ENCODE measurements at places on chromosomes 4 and X.

DNA sequence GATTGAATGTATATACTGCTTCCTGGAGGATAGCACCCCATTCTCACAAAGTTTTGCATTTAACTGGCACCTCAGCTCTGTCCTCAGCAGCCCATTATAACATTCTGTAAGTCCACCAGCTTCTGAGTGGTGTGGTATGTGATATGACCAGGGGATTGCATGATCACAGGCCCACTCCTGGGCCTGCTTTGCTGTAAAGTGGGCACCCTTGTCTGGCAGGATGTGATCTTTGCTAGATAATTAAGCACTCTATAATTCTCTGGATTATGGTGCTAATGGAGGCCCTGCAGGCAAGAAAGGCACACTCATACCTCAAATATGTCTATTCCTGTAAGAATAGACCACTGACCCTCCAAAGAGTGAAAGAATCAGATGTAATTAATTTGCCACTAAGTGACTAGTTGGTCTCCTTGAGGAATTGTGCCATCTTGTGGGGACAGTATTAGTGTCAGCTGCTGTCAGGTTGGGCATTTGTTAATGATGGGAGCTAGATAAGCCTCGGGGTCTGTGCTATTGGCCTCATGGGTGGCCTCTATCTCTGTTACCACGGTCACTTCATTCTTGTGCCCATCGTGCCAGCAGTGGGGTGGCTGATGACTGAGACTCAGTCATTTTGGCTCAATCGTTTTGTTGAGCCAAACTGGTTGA is 2.2 kb upstream of the CFI start:
- peak; percentile 17 for DNase-seq

GRCh38 chr4:6773616-6774540 is 8.6 kb upstream of the KIAA0232 start:
- no peak for DNase-seq

- no peak for DNase-seq
Measured at GRCh38 chr4:146436423-146437162, 85.1 kb downstream of the SLC10A7 start.

DNA sequence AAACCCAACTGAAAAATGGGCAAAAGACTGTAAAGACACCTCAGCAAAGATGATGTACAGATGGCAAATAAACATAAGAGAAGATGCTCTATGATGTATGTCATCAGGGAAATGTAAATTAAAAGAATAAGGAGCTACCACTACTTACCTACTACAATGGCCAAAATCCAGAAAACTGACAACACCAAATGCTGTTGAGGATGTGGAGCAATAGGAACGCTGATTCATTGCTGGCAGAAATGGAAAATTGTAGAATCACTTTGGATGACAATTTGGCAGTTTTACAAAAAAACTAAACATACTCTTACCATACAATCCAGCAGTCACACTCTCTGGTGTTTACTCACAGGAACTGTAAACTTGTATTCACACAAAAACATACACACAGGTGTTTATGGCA is 222.3 kb upstream of the LDB2 start:
- no peak for DNase-seq

DNA sequence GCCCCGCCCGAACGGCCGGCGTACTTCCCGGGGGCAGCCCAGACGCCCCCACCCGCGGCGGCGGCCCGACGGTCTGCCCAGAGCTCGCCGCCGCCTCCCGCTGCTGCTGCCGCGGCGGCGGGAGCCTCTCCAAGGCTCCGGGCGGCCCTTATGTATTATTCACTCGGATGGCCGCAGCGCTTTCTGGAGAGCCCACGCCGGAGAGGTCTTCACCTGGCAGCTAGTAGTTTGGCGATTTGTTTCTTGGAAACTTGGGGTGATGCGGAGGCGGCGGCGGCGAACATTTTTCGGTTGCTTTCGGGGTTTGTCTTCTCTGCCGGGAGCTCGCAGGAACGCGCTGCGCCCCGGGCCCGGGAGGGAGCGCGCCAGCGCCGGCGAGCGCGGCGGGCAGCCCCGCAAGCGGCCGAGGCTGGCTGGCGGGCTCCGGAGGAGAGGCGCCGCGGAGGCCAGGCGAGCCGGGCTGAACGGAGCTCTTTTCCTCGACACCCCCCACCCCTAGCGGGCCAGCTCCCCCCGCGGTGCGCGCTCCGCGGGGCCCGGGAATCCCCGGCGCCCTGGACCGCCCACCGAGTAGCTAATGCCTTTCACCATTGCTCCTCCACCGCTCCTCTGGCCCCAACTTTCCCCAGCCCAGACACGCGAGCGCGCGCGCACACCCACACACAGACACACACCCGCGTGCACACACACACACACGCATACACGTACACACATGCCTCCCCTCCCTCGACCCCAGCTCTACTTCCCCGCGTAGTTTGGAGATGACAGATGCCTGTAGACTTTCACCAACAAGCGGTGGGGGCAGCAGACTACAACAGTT is 113.5 kb downstream of the DHX15 start:
- peak; percentile 58 for DNase-seq

DNA sequence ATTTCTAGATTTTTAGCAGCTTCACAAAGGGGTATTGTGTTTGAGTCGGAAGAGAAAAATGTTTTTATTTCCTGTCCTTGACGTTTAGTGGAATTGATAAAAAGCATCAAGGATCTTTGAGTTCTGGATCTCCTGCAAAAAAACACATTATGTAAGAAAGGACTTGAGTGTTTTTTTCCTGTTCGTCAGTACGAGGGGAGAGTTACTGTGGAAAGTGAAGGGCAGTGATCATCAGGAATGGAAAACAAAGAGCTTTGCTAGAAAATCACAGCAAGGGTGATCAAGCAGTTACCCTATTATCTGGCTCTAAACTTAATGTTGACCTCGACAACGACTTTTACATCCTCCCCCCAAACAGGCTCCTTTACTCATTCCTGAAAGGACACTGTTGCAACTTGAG is 7.3 kb downstream of the LIMCH1 start:
- no peak for DNase-seq

GRCh38 chr4:19927381-19927780 is 324.3 kb upstream of the SLIT2 start:
- no peak for DNase-seq

DNA sequence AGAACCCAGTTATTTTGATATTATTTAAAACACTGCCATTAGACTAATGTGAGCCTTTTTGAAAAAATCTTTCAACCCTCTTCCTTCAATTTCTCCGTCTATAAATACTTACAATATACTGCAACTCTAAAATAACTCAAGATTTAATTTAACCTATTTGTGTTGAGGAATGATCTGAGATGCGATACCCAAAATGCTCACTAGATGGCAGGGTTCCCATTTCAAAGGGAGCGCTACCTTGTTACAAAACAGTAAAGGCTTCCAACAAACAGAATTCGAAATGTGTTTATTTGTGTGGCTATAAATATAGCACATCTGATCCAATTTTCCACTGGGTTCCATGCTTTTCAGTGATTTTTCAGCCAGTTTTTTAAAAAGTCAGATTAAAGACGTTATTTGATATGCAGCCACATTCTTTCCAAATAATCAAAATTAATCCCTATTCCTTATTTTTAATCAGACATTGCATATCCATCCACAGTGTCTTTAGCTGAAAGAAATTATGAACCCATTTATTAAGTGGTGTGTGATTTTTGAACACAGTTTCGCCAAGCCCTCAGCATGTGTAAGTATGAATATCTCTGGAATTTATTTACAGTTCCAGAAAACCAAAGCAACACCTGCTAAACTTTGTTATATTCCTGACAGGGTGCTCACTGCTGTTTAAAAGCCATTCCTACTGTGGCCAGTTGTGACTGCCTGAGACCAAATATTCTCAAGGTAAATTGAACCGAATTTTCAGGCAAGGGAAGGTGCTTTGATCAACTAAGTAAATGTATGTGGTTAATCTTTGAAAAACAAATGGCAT is 668.0 kb upstream of the LCORL start:
- DNase-seq = peak; percentile 70

DNA sequence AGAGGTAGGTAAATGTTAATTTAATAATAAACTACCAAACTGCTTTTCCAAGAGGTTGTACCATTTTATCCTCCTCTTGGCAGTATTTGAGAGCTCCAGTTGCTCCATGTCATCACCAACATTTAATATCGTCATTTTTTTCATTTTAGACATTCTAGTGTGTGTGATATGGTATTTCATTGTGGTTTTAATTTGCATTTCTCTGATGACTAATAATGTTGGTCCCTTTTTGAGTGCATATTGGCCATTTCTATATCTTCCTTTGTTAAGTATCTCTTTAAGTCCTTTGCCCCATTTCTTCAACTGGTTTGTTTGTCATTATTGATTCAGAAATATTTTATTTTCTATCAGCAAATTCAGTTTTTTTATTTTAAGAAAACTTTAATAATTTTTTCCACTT is 88.8 kb downstream of the MAPK10 start:
- no peak for DNase-seq

GRCh38 chr4:153545822-153546221 is 79.7 kb downstream of the TMEM131L start:
- no peak for DNase-seq

DNA sequence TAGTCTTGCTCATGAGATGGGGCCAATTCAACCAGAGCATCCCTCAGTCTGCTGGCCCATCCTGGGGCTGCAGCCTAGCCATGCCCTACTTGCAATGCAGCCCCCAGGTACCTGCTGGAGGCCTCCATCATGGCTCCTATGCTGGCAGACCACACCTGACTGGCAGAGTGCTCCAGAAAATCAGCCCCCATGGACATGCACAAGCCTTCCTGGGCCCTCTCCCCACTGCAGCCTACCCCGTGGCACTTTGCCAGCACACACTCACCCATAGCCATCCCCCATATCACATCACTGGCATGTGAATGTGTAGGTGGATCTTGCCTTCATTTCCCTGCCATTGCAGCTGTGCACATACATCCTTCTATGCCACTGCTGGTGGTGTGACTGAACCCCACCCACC is 381.8 kb downstream of the UBE2NL start:
- no peak for DNase-seq

All from dorsolateral prefrontal cortex (tissue), 122 donors.